Left forelimb (tissue), 1 donor: ENCODE measurements at places on chromosomes 12 and 14.

- no peak for DNase-seq
Measured at GRCh38 chr14:92986254-92987147, 63.6 kb downstream of the CHGA start.

DNA sequence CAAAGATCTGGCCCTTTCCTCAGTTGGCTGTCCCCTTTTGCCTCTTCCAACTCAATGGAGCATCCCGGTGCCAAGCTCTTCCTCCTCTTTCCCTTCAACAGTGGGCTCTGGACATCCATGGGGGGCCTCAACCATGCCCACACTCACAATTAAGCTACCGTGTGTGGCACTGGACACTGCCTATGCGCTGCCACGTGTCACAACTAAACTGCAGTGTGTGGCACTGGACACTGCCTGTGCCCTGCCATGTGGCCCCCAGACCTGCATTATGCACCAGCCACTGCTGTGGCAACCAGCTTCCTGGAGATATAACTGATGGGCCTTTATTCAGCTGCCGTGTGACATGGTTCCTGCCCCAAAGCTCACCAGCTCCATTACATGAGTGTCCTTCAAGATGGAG lies 179.1 kb downstream of the KCNA5 start:
- DNase-seq, result no peak

DNA sequence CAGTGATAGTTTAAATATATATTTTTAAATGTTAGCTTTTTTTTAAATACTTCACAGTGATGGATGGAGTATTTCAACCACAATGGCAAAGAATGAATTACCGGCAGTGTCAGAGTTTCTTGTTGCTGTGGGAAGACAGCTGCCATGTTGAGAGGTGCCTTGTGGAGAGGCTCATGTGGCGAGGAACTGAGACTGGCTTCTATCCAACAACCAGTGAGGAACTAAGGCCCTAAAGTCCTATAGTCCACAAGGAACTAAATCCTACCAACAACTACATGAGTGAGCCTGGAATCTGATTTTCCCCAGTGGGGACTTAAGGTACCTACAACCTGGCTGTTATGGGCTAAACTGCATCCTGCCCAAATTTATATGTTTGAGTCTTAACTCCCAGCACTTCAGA lies 220.2 kb upstream of the PLEKHG7 start:
- no peak for DNase-seq

DNA sequence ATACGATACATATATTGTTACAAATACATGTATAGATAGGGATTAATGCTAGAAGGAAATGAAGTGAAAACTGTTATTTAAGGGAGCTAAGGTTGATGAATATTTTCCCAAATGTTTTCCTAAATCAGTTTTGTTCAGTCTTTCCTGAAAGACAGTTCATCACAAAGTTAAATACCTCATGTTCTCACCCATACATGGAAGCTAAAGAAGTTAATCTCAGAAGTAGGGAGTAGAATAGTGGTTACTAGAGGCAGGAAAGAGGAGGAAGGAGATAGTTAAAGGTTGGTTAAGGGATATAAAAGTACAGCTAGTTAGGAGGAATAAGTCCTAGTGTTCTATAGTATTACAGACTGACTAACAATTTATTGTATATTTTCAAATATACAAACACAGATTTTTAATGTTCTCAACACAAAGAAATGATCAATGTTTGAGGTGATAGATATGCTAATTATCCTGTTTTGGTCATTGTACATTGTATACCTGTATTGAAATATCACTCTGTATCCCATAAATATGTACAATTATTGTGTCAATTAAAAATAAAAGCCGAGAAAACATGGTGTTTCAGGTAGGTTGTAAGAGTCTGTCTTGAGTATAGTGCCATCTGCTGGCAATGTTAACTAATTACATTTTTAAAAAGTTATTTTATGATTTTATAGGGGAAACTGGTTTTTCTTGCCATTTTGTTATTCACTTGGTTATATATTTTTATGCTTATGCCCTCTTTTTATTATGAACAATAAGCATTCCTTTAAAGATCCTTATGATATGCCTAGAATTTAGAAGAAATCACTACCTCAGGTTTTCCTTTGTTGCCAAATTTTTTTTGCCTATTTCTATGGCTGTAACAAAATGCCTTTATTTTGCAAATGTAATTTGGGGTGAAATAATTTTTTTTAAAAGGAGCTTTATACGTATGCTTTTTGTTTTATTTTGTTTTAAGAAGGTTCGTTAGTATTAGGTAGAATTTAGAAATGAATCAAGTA lies 26.9 kb downstream of the ZDHHC17 start:
- DNase-seq, result no peak

GRCh38 chr14:106269029-106269428 lies 742.6 kb downstream of the TMEM121 start:
- no peak for DNase-seq

DNA sequence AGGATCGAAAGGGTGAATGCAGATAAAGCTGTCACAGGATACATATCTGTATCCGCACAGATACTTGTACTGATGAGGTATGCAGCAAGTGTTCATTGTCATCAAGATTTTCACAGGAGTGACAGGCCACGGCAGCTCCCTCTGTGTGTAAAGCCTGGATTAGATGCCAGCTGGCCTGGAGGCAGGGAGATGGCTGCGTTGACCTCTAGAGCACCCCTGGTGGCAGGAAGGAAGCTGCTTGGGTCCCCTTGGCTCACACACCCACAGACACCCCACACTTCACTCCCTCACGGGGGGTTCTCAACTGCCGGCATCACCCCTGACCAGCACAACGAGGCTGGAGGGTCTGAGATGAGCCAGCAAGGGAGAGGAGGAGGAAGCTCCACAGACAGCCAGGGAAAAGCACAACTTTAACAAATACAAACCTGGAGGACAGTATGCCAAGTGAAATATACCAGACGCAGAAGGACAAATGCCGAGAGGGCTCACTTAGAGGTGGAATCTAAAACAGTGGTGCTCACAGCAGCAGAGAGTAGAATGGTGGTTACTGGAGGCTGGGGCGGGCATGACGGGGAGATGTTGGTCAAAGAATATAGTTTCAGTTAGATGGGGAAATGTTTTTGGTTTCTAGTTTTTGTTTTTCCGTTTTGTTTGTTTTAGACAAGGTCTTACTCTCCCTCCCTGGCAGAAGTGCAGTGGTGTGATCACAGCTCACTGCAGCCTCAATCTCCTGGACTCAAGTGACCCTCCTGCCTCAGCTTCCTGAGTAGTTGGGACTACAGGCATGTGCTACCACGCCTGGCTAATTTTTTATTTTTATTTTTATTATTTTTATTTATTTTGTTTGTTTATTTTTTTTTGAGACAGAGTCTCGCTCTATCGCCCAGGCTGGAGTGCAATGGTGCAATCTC lies 45.7 kb downstream of the TEAD4 start:
- DNase-seq, result no peak
